ENCODE measurements at places on chromosomes 7 and 10. TPM values are rescaled to one million over a fixed set of nuclear protein-coding genes. Genes with fewer than 3 reads are reported as not detected.
A peak's percentile ranks its signal among the peaks of the same experiment; 100 is the strongest.

DNA sequence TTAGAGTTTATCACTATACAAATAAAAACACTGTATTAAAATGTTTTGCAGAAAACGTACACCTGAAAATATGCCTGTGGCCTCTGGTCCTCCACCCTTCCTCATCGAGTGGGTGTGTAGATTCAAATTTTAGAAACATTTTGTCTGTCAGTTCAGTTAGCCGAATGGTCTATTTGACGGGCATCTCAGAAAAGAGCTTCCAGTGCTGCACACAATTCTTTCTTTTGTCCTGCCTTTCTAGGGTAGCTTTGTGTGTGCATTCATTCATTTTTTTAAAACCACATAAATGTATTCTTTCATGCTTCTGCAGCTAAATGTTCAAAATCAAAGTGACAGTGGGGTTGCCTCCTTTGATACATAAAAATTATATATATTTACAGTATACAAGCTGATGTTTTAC lies 46.8 kb downstream of the GNAI1 start:
- H3K4me3 ChIP-seq = no peak overlapping the region
- DNase-seq = no peak
- no peak overlapping the region for H3K27ac ChIP-seq
- H3K4me1 ChIP-seq = peaks cover 37% of the 10 kb centered on the region
- no peaks in the 10 kb centered on the region for H3K27me3 ChIP-seq

- DNase-seq = no peak
- H3K36me3 ChIP-seq = no peaks in the 10 kb centered on the region
- H3K4me3 ChIP-seq = no peak overlapping the region
- H3K27me3 ChIP-seq = no peaks in the 10 kb centered on the region
Measured at GRCh38 chr10:58734664-58735063, 222.0 kb downstream of the BICC1 start.

GRCh38 chr10:120586471-120586872 lies 129.4 kb downstream of the PLPP4 start:
- no peaks in the 10 kb centered on the region for H3K36me3 ChIP-seq
- H3K27ac ChIP-seq = no peak overlapping the region
- H3K4me1 ChIP-seq = no peaks in the 10 kb centered on the region
- DNase-seq = no peak
- no peak overlapping the region for H3K4me3 ChIP-seq

- no peak for DNase-seq
- H3K4me3 ChIP-seq = no peak overlapping the region
- H3K36me3 ChIP-seq = no peaks in the 10 kb centered on the region
- no peaks in the 10 kb centered on the region for H3K4me1 ChIP-seq
- H3K27ac ChIP-seq = no peak overlapping the region
Measured at GRCh38 chr10:100697070-100697469, 48.3 kb upstream of the PAX2 start.

GRCh38 chr7:6181136-6181535 lies 91.3 kb downstream of the CYTH3 start:
- H3K4me3 ChIP-seq = no peak overlapping the region
- H3K27ac ChIP-seq = no peak overlapping the region
- H3K27me3 ChIP-seq = no peaks in the 10 kb centered on the region
- no peaks in the 10 kb centered on the region for H3K36me3 ChIP-seq
- DNase-seq = no peak

DNA sequence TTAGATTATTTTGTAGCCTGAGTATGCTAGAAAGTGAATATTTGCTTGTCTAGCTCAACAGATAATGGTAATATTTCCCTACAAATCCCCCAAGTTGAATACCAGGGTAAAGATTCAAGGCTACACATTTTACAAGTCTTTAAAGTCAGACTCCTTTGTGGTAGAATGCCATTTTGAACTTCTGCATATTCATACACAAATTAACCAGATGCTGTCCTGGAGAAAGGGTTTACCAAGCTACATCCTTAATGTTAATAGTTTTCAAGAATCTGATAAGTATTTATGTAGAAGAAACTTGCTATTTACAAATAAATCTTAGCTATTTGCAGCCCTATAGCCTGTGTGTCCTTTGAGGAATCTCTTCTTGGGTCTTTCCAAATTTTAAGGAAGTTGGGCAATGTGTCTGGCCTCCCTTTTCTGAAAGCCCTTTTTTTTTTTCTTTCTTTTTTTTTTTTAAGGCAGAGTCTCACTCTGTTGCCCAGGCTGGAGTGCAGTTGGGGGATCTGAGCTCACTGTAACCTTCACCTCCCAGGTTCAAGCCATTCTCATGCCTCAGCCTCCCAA lies 82.6 kb downstream of the CPEB3 start:
- H3K36me3 ChIP-seq = no peaks in the 10 kb centered on the region
- no peak overlapping the region for H3K27ac ChIP-seq
- H3K4me1 ChIP-seq = no peaks in the 10 kb centered on the region
- H3K4me3 ChIP-seq = no peak overlapping the region

RBM33 gene
- 48.6 TPM for total RNA-seq

- no peak overlapping the region for H3K27ac ChIP-seq
- no peak for DNase-seq
- H3K27me3 ChIP-seq = no peaks in the 10 kb centered on the region
- H3K36me3 ChIP-seq = no peaks in the 10 kb centered on the region
- H3K4me3 ChIP-seq = no peak overlapping the region
Measured at GRCh38 chr7:21962677-21963076, 17.0 kb upstream of the CDCA7L start.

GRCh38 chr7:127798769-127799372 lies 146.9 kb downstream of the SND1 start:
- no peak overlapping the region for H3K27ac ChIP-seq
- DNase-seq = no peak
- peaks cover 12% of the 10 kb centered on the region for H3K4me1 ChIP-seq
- H3K27me3 ChIP-seq = no peaks in the 10 kb centered on the region
- H3K4me3 ChIP-seq = no peak overlapping the region

CDC14C gene
- 0.54 TPM for total RNA-seq

LOXL4 gene
- 0.92 TPM for total RNA-seq

DNA sequence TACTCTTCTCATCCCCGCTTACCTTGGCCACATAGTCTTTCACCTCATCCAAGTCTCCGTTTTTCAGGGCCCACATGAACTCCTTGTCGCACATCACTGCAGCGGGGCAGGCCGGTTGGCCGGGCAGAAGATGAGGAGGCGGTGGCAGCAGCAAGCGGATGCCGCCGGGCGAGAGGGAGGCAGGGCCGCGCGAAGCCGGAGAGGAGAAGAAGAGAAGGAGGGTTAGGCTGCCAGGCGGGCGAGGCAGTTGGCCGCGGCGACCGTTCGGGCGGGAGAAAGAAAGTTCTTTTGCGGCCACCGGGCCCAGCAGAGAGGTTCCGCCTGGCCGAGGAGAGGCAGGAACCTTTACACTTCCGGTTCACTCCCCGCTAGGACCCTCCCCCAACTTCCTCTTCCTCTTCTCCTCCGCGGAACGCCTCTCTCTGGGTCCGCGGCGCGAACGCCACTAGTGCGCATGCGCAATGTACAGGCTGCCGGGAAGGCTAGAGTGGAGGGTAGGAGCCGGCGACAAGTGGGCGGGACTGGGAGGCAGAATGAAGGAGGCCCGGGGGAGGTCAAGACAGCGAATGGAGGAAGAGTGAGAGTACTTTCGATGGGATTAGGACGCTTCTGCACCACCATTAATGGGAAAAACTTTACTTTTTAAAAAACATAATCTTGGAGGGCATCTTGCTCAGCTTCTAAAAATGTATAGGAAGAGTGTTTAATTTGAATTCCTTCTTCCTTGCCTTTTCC lies at the start of gene MTPN:
Gene MTPN, minus strand, starts transcription at position 353 of the 735 bp plus-strand sequence. Its CDS starts 259 bp downstream, at position 94.
- peak within 1 kb of the TSS; percentile 87 for H3K4me3 ChIP-seq
- no peak within 1 kb of the TSS for H3K27ac ChIP-seq
- no peaks in the 10 kb centered on the region for H3K27me3 ChIP-seq

ARHGEF5 gene
- total RNA-seq = 3.7 TPM

DNA sequence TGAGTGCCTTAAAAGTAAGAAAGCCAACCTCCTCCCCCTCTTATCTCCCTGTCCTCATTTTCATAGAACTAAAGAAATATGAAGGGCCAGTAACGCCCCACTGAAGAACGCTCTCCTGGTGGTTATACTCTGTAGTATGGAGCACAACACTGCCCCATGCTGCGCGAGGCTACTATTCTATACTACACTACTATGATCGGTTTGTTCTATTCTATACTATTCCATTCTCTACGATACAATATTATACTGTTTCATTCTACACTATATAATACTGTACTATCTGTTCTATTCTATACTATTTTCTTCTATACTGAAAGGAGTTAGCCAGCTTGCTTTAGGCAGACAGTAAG lies 34.8 kb downstream of the DIP2C start:
- no peaks in the 10 kb centered on the region for H3K36me3 ChIP-seq
- H3K4me3 ChIP-seq = no peak overlapping the region
- H3K27ac ChIP-seq = no peak overlapping the region
- H3K4me1 ChIP-seq = peaks cover 5% of the 10 kb centered on the region
- no peaks in the 10 kb centered on the region for H3K27me3 ChIP-seq

GRCh38 chr7:151927011-151927410 lies 29.2 kb upstream of the GALNTL5 start:
- H3K27ac ChIP-seq = no peak overlapping the region
- H3K27me3 ChIP-seq = no peaks in the 10 kb centered on the region
- no peak for DNase-seq
- no peak overlapping the region for H3K4me3 ChIP-seq
- peaks cover 3% of the 10 kb centered on the region for H3K4me1 ChIP-seq

GRCh38 chr10:71475243-71475871 lies 78.6 kb downstream of the CDH23 start:
- peak; percentile 53 for DNase-seq
- H3K4me3 ChIP-seq = no peak overlapping the region
- H3K4me1 ChIP-seq = peaks cover 12% of the 10 kb centered on the region
- H3K36me3 ChIP-seq = no peaks in the 10 kb centered on the region
- no peak overlapping the region for H3K27ac ChIP-seq
- H3K27me3 ChIP-seq = no peaks in the 10 kb centered on the region

DNA sequence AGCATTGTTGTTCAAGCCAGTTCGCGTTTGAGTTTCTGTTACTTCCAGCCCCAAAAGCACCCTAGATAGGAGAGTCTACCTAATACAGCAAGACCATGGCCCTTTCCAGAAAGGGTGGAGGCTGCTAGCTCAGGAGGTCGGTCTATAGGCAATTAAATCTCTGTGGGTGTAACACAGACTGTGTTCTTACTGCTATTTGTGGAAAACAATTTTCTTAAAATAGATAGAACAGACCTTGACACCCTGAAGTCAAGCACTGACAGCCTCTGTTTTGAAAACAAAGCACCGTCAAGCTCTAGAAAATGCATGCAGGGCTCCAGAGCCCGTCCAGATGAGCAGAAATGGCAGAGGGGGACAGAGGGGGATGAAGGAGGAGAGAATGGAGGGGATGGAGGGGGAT lies 156.6 kb downstream of the PRKAG2 start:
- H3K36me3 ChIP-seq = no peaks in the 10 kb centered on the region
- DNase-seq = no peak
- no peak overlapping the region for H3K27ac ChIP-seq
- no peaks in the 10 kb centered on the region for H3K27me3 ChIP-seq
- H3K4me3 ChIP-seq = no peak overlapping the region

C10orf95 gene
- not detected for total RNA-seq

- no peaks in the 10 kb centered on the region for H3K4me1 ChIP-seq
- H3K36me3 ChIP-seq = no peaks in the 10 kb centered on the region
- no peaks in the 10 kb centered on the region for H3K27me3 ChIP-seq
- H3K27ac ChIP-seq = no peak overlapping the region
Measured at GRCh38 chr10:49571388-49571787, 32.5 kb upstream of the ERCC6 start.

- no peaks in the 10 kb centered on the region for H3K36me3 ChIP-seq
- H3K4me1 ChIP-seq = peaks cover 37% of the 10 kb centered on the region
- H3K27me3 ChIP-seq = no peaks in the 10 kb centered on the region
- H3K4me3 ChIP-seq = no peak overlapping the region
- no peak for DNase-seq
- H3K27ac ChIP-seq = no peak overlapping the region
Measured at GRCh38 chr10:75547391-75548298, 116.2 kb downstream of the LRMDA start.

GRCh38 chr7:104958371-104958865 lies 55.6 kb upstream of the KMT2E start:
- H3K4me1 ChIP-seq = no peaks in the 10 kb centered on the region
- H3K4me3 ChIP-seq = no peak overlapping the region
- DNase-seq = no peak
- no peaks in the 10 kb centered on the region for H3K36me3 ChIP-seq
- no peak overlapping the region for H3K27ac ChIP-seq
- no peaks in the 10 kb centered on the region for H3K27me3 ChIP-seq

RBM48 gene
- 22.8 TPM for total RNA-seq

DNA sequence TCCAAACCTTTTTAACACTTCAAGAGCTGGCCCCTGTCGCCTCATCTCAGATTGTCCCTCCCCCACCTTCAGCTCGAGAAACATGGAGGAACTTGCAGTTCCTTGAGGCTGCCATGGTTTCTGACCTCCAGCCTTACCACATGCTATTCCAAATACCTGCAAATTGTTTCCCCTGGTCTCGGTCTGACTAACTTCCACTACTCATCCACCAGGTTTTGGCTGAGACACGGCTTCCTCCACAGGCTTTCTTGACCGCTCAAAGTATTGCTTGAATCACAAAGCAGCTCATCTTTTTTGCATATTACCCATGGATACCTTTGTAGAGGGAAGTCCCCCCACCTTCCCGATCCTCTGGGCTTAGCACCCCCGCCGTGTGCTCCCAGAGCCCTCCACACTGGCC lies 5.2 kb upstream of the SAMD8 start:
- H3K27ac ChIP-seq = no peak overlapping the region
- no peaks in the 10 kb centered on the region for H3K36me3 ChIP-seq
- H3K27me3 ChIP-seq = no peaks in the 10 kb centered on the region

All from neural progenitor cell (in vitro differentiated cells).